Activated CD8-positive, alpha-beta memory T cell treated with anti-CD3 and anti-CD28 coated beads for 1 hour (primary cell): ENCODE measurements at places on chromosomes 6 and 20.

DNA sequence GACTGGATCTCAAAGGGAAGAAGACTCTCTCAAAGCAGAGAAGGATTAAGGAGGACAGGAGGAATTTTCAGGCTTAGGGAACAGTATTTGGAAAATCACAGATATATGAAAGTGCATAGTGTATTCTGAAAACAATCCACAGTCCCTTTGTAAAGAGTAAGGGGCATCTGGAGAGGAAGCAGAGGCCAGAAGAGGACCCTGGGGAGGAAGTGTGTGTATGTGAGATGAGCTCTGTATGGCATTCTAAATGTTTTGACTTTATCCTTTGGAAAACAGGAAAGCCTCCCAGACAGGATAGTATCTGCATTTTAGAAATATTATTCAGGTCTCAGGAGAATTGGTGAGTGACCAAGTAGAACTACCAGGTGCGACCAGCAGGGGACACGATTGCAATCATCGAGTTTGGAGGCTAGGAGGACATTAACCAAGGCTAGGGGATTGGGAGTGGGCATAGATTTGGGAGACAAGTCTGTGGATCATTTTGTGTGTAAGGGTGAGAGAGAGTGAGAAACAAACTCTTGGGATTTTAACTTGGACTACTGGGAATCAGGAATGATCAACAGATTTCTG, 38.3 kb upstream of the FAM184A start:
- DNase-seq: no peak

DNA sequence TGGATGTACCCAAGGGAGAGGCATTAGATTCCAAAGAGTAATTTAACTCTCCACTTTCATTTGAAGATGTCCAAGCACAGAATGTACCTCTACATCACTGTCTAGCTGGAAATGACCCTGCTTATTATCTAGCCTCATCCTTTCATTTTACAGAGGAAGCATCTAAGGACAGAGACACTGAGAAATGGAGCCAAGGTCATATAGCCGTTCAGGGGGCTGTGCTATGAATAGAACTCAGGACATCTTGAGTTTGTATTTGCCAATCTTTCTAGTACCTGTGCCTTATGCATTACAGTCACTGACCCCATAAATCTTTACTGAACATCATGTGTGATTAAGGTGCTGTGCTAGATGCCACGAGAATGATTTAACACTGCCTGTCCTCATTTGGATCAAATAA, 138.2 kb upstream of the SPTLC3 start:
- no peak for DNase-seq

DNA sequence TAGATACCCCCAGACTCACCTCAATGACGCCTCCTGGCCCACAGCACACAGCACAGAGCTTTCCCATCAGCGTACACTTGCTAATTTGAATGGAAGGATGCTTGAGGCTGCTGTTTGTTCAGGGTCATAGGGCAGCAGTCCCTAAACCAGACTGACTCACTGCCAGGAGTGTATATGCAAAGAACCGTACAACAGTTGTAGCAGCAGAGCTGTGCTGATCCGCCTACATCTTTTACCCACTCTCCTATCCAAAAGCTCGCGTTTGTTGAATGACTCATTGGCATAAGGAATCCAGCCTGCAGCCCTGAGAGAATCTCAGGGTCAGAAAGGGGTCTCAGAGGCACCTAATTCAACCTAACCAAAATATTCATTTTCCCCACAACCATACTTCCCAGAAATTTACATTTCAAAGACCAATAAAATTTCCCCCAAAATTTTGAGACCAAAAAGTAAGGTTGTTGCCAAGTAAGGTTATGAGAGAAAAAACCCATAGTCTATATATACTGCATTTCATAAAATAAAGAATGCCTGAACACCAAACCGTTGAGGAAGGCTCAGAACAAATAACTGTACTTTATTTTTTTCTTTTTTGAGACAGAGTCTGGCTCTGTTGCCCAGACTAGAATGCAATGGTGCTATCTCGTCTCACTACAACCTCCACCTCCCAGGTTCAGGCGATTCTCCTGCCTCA, 35.3 kb upstream of the CCND3 start:
- DNase-seq: no peak

DNA sequence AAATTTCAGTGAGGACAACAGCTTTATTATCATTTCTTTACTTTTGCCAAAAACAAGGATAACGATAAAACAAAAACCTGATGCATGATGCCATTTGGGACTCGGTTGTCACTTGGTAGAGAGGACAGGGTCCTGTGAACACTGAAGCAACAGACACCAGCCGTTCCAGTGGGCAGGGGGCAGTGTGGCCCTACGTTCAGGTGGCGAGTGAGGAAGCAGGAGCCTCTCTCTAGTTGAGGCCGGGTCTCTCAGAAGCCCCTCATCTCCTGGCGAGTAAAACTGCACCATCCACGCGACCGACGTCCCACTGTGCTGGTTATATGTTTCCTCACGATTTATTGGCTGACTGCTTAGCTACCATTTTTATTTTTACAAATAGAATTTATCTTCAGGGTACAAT, 231.6 kb downstream of the THBS2 start:
- no peak for DNase-seq

- no peak for DNase-seq
These were observed 112.6 kb downstream of the FRK start for GRCh38 chr6:115947966-115948541.

DNA sequence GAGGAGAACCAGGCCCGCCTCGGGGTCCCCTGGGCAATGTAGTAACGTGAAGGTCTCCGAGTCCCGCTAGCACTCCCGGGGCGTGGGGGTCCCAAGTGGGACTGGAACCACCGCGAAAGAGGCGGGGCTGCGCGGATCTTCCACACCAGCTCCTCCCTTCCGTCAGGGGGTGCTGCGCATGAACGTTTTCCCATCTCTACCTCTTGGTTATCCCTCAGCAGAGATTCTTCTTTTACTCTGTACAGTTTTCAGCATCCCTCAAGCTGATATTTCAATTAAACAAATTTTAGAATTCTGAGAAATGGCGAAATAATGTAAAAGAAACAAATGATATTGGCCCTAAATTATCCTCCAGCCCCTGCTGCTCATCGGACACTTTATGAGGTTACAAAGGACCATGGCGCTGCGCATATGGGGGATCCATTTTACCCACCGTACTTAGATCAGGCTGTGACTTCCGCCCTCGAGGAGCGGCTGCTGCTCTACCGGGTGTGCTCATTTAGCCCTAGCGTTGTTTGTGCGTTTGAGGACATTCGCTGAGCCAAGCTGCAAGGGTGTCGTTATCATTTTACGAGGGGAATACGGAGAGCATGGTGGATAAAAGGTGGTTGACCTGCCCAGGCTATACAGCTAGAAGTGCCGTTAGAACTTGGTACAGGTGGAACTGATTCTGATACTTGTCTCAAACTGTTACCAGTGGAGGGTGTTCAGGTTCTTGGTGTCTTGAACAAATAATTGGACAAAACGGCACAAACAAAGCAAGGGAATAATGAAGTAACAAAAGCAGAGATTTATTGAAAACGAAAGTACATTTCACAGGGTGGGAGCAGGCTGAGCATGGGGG, 75.2 kb upstream of the CHD6 start:
- DNase-seq: peak; percentile 69

DNA sequence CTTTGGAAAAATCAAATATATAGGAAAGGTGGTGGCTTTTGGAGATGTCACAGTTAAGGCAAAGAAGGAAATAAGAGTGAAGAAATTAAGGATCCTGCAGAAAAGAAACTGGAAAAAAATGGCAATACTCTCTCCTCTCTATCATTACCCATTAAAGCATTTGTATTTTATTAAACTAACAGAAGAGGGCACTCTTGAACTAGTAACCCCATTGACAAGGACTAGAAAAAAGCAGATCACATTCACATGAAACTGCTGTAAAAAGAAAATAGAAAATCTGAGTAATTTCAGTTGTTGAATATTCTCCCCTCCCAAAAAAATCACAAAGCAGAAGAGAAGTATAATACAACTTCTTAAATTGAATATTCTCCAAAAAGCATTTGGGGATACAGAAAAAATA, 104.1 kb upstream of the SLC35B3 start:
- DNase-seq: no peak

DNA sequence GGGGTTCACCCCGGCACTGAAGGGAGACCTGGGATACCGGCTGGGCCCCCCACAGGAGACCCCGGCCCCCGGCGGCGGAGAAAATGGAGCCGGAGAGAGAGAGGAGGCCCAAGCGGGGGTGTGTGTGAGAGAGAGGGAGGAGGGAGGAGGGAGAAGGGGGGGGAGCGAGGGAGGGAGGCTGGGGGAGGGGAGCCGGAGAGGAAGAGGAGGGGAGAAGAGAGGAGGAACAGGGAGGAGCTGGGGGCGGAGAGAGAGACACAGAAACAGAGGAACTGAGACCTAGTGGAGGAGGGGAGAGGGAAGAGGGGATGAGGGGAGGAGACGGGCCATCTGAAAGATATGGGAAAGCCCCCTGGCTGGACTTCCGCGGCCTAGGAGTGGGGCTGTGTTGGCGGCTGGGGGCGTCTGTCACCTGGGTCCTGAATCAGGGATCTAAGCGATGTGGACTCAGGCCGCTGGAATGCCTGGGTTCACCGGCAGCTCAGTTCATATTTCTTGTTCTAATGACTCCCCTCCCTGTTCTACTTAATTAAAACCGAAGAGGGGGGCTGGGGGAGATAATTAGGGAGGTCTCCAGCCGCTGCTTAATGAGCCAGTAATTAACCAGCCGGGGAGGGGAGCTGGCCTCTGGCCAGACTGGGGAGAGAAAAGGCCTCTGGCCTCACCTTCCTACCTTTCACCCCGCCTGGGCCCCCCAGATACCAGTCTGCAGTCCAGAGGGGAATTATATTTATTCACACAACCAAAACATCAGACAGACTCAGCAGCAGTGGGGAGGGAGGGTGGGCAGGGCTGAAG, at the start of gene PBX2:
PBX2 (minus strand) TSS at position 149 of the 798 bp plus-strand sequence. CDS start 287 bp downstream, outside the sequence.
- DNase-seq: peak; percentile 72

GRCh38 chr6:30571762-30572082, 480 bp downstream of the ABCF1 start:
- no peak for DNase-seq

DNA sequence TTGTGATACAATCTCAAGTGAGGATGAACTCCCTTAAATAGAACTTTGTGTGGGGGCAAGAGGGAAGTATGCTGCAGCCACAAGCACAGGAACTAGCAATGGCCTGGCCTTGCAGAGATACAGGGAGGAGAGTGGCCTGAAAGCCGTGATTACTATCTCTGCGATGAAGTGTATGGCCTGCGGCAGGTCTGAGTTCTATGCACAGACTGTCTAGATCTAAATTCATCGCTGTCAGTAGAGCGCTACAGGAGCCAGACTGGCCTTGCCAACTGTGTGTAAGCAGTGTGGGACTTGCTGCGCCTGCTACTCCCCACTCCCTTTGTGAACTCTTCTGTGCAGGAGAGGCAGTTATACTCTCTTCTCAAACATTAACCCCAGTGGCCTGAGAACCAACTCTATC, 997.0 kb downstream of the GRIK2 start:
- no peak for DNase-seq

DNA sequence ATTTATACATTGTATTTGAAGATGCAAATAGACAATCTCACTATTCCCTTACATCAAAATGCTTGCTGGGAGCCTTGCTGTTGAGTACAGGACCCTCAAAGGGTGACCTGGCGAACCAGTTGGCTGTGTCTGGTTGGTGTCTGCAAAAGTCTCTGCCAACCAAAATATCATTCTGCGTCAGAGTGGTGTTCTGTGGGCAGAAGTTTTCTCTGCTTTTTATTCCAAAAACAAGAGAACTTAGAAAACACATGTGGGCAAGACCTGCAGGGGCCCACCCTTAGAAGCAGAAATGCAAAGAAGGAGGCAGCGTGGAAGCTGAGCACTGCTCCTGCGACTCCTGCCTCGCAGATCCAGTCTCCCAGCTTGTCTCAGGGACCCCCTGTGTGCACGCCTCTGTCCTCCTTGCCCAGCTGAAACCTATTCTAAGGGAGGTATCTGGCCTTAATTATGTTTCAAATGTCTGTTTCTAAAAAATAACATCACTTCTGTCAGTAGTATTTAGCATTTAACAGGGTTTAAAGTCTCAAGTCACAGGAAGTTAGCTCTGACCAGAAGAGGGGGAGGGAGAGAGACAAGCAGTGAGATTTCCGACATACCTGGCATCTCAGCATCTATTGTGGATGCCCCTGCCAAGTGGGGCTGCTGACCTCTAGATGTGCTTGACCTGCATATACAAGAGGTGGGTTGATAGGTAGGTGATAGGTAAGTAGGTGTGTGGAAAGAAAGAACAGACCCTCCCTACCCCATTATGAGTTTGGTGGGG, 101.3 kb downstream of the SASH1 start:
- DNase-seq: no peak

DNA sequence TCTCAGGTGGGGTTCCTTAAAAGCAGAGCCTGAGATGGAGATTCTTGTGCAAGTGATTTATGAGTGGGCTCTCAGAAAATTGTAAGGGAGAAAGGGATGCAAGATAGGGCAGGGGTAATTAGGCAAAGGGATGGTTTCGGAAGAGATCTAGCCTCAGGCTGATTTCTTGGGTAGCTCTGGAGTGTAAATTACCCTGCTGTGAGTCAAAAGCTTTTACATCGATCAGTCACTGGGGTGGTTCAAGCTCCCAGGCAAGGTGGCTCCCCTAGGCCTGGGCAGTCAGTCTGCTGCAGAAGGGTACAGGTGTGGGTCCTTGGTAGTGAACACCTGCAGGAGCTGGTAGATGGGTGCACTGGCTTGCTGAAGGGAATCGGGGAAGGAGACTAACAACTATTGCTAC, 11.1 kb upstream of the PM20D2 start:
- no peak for DNase-seq

GRCh38 chr6:166420351-166420750, 37.6 kb upstream of the MPC1 start:
- DNase-seq: no peak

- DNase-seq: no peak
These were observed 44.4 kb upstream of the LOC128125822 start for GRCh38 chr6:63527658-63528514.

- no peak for DNase-seq
These were observed 346.5 kb upstream of the PLCB4 start for GRCh38 chr20:8722277-8722928.

- no peak for DNase-seq
These were observed 73.1 kb downstream of the SPTLC3 start for GRCh38 chr20:13081877-13082276.

- no peak for DNase-seq
These were observed 262.8 kb upstream of the MAN1A1 start for GRCh38 chr6:119612176-119612891.

DNA sequence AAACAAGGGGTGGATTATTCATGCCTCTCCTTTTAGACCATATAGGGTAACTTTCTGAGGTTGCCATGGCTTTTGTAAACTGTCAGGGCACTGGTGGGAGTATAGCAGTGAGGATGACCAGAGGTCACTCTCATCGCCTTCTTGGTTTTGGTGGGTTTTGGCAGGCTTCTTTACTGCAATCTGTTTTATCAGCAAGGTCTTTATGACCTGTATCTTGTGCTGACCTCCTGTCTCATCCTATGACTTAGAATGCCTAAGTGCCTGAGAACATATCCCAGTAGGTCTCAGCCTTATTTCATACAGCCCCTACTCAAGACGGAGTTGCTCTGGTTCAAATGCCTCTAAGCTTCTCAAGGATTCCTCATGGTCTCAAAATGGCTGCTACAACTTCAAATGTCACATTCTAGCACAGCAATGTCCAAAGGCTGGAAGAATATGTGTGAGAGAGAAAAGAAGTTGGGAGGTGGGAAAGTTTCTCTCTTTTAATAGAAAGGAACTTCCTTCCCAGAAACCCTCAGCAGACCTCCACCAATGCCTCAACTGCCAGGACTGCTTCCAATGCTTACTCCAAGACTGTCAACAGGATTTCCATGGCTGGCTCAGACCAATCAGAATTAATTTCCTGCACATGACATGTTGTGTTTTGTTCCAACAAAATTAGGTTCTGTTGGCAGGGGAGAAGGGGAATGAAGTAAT, 46.6 kb upstream of the SLC9A8 start:
- DNase-seq: no peak
